ENCODE measurements at places on chromosomes 6 and 20.

GRCh38 chr6:72457738-72458137 lies 164.1 kb upstream of the KCNQ5 start:
- no peak for DNase-seq

GRCh38 chr20:60803335-60804055 lies 448.6 kb upstream of the CDH4 start:
- DNase-seq = no peak

DNA sequence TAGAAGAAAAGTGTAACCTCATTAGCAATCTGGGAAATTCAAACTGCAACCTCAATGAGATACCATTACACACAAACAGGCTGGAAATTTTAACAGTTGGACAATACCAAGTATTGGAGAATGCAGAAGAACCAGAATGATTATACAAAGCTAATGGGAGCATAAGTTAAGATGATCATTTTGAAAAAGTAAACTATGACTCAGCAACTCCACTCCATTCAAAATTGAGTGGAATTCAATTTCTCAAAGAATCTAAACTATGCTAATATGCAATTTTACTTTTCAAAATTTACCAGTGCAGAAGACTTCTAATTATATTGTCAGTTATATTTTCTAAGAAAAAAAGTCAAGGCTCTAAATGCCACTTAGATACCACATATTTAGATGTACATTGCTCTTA lies 17.2 kb downstream of the GPLD1 start:
- no peak for DNase-seq

DNA sequence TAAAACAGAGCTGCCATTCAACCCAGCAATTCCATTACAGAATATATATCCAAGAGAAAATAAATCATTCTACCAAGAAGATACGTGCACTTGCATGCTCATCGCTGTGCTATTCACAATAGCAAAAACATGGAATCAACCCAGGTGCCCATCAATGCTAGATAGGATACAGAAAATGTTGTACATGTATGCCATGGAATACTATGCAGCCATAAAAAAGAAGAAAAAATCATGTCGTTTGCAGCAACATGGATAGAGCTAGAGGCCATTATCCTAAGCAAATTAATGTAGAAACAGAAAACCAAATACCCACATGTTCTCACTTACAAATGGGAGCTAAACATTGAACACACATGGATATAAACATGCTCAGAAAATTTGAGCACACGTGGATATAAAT lies 633.1 kb upstream of the CITED2 start:
- no peak for DNase-seq

GRCh38 chr6:1536526-1537429 lies 72.9 kb upstream of the FOXC1 start:
- no peak for DNase-seq

- no peak for DNase-seq
These were observed 34.6 kb downstream of the TAF8 start for GRCh38 chr6:42084889-42085288.

- DNase-seq = no peak
These were observed 270.0 kb downstream of the CDH26 start for GRCh38 chr20:60228255-60228654.

DNA sequence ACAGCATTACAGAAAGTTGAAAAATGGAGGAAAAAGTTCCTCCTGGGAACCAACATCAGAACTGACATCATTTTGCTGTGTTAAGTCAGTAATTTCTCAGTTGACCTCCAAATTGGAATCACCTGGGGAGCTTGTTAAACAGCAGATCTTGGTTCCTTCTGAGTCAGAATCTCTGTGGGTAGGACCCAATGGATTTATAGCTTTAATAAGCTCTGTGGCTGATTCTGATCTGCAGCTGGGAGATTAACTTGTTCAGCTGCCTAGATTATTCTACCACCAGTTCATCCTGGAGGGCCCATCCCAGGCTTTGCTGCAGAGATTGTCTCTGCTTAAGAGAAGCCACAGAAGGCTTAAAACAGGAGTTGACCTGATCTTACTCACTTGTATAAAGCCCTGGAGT lies 90.7 kb upstream of the POPDC3 start:
- no peak for DNase-seq

DNA sequence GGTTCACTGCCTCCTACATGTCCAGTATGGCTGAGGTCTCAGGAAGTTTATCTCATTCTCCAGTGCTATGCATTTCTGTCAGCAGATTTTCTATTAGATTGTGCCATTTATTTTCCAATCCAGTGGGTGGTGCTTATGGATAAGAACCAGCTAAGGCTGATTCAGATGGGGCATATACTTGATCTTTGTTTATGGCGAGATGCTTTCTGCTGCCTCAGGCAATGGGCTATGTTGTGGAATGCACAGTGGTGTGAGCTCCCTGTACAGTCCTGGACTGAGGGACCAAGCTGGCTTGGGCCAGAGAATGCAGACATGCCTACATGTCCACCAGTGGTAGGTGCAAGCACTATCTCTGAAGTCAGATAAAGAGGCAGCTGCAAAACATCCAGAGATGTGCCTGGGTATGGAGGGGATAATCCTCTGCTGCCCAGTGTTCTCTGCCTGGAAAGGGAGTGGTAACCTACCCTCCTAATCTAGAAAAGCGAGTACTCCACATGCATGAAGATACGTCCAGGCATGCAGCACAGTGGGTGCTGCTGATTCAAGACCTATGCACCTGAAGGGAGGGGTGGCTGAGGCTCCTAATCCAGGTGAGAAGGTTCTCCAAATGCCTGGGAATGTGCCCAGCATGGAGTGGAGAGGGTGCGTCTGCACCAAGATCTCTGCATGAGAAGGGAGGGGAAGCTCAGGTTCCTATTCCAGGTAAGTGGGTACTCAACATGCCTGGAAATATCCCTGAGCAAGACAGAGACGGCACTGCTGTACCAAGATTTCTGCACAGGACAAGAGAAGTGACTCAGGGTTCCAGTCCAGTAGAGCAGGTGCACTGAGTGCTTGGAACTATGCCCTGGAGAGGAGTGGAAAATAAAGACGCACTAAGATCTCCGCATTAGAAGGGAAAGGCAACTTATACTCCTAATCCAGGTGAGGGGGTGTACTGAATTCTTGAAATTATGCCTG lies 9.4 kb downstream of the CST4 start:
- no peak for DNase-seq

DNA sequence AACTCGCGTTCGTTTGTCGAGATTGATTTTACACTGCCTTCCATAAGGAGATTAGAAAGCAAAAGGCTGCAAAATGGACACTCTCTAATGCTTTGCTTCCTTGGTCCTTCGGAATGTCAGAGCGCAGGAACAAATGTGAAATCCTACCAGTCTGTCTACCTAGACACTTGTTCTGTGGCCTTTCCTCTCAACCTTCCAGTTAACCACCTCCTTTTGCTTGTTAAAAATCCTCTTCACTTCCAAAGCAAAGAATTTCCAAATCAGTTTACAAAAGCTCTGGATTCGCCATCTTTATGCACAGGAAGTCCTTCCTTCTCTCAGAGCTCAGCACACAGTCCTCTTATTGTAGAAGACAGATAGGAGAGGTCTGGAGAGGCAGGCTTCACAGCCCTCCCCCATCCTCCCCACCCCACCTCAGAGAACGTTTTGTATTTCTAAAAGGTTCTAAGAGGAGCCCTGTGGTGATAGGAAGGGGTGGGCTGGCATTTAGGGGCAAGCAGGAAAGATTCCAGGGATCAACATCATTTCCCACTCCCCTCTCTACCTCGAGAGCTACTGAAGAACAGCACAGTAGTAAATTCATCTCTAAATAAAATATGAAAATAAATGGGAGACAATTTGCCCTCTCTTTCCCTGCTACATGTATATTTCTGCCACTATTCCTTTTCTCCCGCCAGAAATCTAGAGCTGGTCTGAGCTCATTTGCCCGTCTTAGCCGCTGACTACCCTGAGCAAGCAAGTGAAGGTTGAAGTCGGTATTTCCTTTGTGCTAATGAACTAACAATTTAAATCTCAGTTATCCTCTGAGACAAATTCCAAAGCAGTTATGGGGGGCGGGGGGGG lies 18.9 kb downstream of the TFAP2A start:
- no peak for DNase-seq

DNA sequence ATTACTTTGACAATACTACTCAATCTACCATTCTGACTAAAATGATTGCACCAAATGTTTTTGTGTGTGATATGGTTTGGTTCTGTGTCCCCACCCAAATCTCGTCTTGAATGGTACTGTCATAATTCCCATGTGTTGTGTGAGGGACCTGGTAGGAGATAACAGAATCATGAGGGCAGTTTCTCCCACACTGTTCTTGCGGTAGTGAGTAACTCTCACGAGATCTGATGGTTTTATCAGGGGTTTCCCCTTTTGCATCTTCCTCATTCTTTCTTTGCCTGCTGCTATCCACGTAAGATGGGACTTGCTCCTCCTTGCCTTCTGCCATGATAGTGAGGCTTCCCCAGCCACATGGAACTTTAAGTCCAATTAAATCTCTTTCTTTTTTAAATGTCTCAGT lies 20.8 kb downstream of the SYCP2 start:
- no peak for DNase-seq

- no peak for DNase-seq
These were observed 35.5 kb upstream of the ZNF133 start for GRCh38 chr20:18252597-18253451.

GRCh38 chr6:61210549-61210948 lies 1075.5 kb downstream of the KHDRBS2 start:
- DNase-seq = no peak

- no peak for DNase-seq
These were observed 71.8 kb downstream of the ASCC3 start for GRCh38 chr6:100809346-100809745.

- DNase-seq = no peak
These were observed 23.0 kb downstream of the CARMIL1 start for GRCh38 chr6:25302151-25302550.

DNA sequence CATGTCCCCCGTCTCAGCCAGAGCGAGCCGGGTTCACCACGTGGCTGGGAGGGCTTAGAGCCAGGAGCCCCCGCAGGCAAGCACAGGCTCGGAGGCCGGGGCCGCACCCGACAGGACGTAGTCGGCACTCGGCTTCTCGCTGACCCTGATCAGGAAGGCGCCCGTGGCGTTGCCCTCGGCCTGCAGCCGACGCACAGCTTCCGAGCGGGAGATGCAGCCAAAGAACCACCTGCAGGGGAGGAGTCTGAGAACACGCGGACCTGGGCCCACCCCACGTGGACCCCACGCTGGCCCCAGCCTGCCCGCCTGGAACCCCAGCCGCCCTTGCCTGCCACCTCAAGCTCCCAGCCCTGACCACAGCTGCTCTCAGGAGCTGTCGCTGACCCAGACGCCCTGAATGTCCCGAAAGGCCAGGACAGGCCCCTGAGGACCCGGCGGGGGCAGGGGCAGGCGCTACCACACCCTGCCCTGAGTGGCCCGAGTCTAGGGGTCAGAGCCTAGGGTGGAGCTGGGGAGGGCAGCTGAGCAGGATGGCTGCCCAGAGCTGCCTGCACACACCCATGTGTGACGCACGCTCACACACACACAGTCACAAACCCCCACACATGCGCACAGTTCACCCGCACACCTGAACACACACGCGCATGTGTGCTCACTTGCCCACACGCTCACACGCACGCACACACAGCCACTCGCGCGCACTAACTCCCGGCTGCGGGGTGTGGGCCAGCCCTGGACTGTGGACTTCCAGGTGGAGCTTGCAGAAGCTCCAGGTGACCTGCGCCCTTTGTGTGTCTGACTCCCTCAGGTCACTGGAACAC lies 2.1 kb downstream of the PTK6 start:
- no peak for DNase-seq

DNA sequence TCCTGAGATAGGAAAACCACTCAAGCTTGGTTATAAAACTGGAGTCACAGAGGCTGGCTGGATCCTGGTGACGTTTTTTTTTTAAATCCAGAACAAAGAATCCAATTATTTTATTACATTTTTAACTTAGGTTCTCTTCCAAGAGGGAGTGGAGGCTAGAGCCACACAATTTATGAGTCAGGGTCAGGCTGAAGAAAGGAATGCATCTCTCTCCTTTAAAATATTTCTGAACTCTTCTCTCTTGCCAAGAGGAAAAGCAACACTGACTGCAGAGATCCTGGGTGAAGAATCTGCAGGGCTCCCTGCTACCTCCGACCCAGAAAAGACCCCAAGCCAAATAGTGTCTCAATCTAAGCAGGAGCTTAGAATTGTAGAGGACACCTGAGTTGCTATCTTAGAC lies 88.5 kb upstream of the SSTR4 start:
- no peak for DNase-seq

DNA sequence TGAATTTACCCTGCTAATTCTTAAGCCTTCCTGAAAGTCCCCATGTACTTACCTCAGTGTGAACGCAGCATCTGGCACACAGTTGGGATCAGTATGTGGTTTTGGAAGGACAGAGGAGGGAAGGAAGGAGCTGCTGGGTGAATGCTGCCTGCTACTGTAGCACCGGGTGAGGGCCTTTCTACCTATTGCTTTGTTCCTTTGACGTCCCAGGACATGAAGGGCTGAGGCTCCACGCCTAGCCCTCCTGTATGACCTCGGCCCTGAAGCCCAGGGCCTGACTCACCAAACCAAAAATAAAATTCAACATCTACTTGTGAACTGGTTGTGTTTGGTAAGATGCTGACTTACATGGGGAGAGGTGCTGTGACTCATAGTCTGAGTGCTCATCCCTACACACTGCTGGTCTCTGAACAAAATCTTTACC lies 51.1 kb downstream of the ARID1B start:
- DNase-seq = no peak

GRCh38 chr20:32521780-32522525 lies 63.2 kb downstream of the NOL4L start:
- no peak for DNase-seq

DNA sequence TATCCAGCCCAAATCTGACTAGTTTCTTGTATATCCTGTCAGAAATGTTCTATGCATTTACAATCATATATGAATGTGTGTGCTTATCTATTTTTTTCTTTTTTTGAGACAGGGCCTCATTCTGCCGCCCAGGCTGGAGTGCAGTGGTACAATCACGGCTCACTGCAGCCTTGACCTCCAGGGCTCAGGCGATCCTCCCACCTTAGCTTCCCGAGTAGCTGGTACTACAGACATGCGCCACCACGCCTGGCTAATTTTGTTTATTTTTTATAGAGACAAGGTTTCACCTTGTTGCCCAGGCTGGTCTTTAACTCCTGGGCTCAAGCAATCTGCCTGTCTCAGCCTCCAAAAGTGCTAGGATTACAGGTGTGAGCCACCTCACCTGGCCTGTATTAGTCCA lies 3.0 kb upstream of the RAB44 start:
- DNase-seq = no peak

GRCh38 chr20:1631309-1632151 lies 11.7 kb upstream of the SIRPB1 start:
- no peak for DNase-seq
